ENCODE measurements at places on chromosomes 11 and 22.

GRCh38 chr11:61020551-61021235, 49.2 kb downstream of the CD6 start:
- DNase-seq, result no peak

DNA sequence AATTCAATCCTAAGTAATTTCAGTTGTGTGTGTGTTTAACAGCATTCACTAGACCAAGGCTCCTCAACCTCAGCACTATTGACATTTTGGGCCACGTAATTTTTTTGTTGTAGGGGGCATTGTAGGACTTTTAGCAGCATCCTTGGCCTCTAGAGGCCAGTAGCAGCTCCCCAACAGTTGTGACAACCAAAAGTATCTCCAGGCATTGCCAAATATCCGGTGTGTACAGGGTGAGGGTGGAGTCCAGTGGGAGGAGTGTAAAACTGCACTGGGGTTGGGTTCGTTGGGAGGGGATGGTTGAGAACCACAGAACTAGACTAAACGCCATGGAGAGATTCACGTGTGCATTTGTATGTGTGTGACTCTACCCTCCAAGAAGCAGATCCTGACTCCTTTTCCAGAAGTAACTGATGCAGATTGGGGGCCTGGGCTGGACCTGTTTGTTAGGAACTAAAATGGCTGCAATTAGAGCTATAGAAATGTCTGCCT, 5.9 kb upstream of the PHF21A start:
- peak; percentile 48 for DNase-seq

- DNase-seq, result no peak
These were observed 1280.4 kb downstream of the TBC1D22A start for GRCh38 chr22:48042621-48043395.

GRCh38 chr22:37509059-37509860, 10.0 kb downstream of the CARD10 start:
- DNase-seq, result no peak

DNA sequence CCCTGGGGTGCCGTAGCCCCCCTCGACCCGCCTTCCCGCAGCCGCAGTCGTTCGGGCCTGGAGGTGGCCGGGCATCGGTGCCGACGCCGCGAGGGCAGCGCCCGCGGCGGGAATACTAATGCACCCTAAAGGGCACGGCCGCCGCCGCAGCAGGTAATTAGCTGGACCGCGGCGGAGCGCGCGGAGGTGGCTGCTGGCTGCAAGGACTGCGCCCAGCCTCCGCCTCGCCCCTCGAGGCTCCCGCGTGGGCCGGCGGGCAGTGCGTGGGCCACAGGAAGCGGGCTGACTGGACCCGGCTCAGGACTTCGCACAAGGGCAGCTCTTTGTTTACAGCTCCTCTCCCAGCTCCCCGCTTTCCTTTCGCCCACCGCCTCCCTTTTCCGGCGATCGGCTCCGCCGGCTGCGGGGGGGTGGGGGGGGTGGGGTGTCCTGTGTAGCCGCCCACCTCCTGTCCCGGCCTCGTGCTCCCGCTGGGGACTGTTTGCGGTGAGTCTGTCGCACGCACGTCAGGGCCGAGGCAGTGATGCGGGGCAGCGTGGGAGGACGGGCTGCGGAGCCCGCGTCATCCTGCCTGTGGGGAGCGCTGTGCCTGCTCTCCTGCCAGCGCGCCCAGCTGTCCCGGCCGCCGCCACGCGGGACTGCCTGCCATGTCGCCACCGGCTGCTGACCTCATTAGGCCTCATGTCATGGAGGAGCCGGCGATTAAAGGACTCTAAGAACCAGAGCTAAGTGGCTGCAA, 53.2 kb downstream of the GRIK4 start:
- peak; percentile 32 for DNase-seq

- DNase-seq, result no peak
These were observed 55.3 kb downstream of the LRRC4C start for GRCh38 chr11:41404109-41404508.

DNA sequence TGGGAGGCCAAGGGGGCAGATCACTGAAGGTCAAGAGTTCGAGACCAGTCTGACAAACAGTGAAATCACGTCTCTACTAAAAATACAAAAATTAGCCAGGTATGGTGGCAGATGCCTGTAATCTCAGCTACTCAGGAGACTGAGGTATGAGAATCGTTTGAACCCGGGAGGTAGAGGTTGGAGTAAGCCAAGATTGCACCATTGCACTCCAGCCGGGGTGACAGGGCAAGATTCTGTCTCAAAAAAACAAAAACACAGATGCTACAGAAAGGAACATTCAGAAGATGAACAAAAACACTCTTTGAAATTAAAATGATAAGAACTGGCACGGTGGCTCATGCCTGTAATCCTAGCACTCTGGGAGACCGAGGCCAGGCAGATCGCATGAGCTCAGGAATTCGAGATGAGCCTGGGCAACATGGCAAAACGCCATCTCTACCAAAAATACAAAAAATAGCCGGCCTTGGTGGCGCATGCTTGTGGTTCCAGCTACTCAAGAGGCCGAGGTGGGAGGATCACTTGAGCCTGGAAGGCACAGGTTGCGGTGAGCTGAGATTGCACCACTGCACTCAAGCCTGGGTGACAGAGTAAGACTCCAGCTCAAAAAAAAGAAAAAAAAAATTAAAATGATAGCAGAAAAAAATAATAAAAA, 8.5 kb downstream of the RAB6A start:
- no peak for DNase-seq

DNA sequence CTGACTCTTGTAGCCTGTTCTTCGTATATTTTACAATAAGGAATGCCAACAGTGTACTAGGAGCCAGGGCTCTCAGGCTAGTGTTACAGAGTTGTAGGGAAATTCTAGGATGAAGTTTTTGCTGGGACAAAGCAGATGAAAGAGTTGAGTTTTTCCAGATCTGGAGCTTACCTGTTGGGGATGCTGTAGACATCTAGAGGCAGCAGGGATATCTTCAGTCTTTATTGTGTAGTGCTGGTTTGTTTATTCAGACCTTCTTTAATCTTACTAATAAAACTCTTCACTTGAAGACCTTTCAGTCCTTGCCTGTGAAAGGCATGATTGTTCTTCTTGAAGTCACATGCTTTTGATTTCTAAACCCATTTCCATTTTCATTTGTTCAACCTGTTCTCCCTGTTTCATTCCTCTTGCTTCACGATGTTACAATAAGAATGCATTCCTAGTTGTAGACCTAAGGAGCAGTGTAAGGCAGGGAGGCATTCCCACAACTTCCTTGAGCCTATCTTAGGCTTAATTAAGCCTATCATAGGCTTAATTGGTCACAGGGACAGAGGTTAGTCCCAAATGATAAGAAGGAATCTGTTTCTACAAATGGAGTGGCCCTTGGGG, 7.9 kb upstream of the SLC37A2 start:
- DNase-seq, result no peak

DNA sequence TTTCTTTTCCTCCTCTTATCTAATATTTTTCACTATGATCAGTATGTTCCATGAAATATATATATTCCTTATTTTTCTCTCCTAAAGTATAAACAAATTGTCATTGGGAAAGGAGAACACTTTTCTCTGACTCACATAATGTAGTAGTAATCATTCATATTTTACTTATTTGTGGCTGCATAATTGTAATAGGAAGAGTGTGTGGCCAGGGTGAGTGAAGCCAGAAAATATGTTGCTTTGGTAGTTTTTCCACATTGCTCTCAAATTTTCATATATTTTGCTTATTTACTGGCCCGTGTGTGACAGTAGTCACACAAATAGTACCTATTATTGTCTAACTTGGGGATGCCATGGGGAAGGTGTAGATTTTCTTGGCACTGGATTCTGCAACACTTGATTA, 172.1 kb downstream of the DYNC2H1 start:
- peak; percentile 9 for DNase-seq

DNA sequence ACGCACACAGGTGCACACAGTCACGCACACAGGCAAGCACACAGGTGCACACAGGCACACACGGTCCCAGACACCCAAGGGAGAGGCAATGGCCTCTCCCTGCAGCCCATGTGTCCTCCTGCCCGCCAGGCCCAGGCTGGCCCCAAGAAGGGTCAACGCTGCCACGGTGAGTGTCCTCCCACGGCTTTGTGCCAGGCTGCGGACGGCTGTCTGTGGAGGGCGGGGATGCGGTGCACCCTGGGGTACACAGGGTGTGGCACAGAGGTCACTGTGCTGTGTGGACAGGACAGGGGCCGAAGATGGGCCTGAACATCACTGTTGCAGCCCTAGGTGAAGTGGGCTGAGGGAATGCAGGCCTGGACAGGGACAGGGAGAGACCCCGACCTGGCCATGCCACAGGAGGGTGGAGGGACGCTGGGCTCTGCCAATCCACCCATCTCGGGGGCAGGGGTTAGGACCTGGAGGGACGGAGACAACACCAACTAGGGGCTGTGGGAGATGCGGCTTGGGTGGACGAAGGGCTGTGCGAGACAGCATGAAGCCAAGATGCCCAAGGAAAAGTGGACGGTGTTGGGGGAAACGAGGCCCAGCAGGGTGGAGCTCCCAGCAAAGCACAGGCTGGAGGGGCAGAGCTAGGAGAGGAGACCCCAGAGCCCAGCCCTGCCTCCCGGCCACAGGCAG, 523.8 kb downstream of the BRD1 start:
- no peak for DNase-seq

- DNase-seq, result peak; percentile 45
These were observed at the start of gene RPS6KA4 for GRCh38 chr11:64358907-64359711. RPS6KA4 (plus strand) TSS chr11:64359162; CDS start chr11:64359236, 74 bp downstream.

DNA sequence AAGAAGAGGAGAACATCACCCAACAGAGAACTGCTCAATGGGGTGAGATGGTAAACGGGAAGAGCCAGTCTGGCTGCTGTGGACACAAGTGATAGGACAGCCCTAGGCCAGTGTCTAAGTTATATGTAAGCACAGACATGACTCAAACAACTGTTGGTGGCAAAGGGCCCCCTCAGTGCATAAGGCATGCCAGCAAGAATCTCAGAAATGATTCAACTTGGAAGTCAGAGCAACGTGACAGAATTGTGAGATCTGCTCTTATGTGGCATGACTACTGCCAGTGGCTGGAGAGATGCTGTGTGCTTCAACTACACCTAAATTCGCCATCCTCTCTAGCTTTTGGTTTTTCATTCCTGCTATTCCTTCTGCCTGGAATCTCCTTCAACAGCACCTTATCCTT, 7.4 kb downstream of the SLN start:
- DNase-seq, result peak; percentile 77

DNA sequence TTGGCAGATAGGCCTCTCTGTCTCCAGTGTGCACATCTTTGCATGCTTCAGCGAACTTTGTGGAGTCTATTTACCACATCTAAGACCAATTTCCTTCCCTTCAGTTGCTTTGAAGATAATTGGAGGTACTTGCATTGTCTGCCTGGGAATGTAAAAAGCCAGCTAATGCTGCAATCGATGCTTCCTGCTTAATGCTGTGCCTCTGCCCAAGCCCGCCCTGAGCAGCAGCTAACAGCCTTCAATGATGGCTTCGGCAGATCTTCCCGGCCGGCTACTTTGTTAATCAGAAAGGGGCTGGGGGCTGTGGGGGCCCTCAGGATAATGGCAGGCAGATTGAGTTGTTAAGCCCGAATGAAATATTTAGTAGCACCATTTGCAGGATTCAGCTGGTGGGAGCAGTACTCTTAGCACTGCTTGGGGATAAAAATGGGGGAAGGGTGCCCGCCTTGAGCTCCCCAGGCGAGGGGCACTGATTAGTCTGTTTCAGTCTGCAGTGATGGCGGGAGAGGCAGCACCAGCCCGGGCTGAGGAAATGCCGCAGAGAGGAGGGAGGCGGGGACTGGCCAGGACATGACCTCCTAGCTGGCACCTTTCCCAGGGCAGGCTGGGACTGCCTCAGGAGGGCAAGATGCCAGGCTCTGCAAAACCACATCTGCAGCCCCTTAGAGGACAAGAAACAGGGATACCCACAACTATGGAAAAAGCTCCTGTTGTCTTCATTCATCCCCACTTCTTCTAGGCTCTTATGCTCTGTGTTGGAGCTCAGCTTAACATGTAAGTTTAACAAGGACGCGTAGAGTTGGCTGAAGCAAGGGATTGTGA, 460.0 kb downstream of the BUD13 start:
- no peak for DNase-seq

DNA sequence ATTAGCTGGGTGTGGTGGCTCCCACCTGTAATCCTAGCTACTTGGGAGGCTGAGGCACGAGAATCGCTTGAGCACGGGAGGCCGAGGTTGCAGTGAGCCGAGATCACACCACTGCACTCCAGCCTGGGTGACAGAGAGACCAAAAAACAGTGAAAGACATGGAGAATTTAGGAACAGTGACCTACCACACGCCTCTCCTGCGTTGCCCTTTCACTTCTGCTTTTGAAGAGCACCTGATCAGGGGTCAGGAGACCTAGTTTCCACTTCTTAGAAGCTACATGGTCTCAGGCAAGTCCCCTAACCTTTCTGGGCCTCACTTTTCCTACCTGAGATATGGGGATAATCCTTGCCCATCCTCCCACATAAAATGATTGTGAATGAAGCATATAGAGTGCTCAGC, 12.2 kb downstream of the SLC35C1 start:
- no peak for DNase-seq

GRCh38 chr11:69554849-69555248, 73.4 kb downstream of the LINC01488 start:
- no peak for DNase-seq

DNA sequence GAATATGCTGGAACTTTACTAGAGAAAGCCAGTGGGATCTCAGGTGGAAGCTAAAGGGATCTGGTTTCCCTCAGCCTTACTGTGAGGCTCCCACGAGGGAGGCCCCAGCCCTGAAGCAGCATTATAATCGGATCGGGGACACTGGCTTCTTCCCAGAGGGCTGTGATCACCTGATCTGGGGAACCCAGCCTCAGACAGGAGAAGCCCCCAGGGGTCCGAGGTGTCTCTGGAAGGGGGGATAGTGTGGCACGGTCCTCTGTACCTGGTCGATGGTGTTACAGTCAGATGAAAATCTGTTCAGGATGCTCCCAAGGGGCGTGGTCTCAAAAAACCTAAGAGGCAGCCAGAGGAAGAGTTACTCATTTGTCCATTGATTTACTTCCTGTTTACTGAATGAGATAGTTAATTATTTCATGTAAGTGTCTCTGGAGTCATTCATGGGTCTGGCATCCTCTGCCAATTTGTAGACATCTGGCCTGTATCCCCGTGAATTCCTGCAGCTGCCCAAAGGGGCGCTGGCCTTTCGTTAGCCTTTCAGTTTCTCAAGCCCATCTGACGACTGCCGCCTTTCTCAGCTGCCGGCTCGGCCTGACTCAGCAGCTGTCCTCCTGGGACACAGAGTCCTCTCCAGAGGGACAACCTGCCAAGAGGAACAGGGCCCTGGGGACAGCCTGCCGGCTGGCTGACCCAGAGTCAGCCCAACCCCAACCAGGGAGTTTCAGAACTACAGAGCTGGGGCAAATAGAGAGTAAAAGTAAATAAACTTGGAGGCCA, 17.0 kb upstream of the KCNJ11 start:
- peak; percentile 20 for DNase-seq

GRCh38 chr11:10379871-10380568, 75.0 kb upstream of the AMPD3 start:
- DNase-seq, result peak; percentile 56

GRCh38 chr11:67285541-67286498, 3.3 kb upstream of the ANKRD13D start:
- DNase-seq, result no peak

Measured in HFFc6 (cell line).